Suprapubic skin (tissue), 4 donors: ENCODE measurements at places on chromosomes 3 and 15. TPM values are rescaled to one million over a fixed set of nuclear protein-coding genes. Genes with fewer than 3 reads are reported as not detected.

Gene FEZF2
- total RNA-seq = not detected

Gene PYGO1
- 2.7 TPM for total RNA-seq

Gene CTXN2
- not detected for total RNA-seq

Gene IQCH
- total RNA-seq = 1.4 TPM

Gene DPP8
- total RNA-seq = 28.4 TPM

Gene LOXL1
- 5.6 TPM for total RNA-seq

Gene KBTBD8
- 0.48 TPM for total RNA-seq

Gene PTX3
- 2.0 TPM for total RNA-seq

Gene BOC
- 129 TPM for total RNA-seq

Gene CHSY1
- 39.6 TPM for total RNA-seq

Gene SERPINI1
- total RNA-seq = 2.0 TPM
